ENCODE measurements at places on chromosomes 6 and 20.

GRCh38 chr20:18016772-18017171 lies 40.9 kb downstream of the OVOL2 start:
- no peak for DNase-seq

GRCh38 chr6:147043994-147044477 lies 160.2 kb upstream of the STXBP5 start:
- DNase-seq, result no peak

- DNase-seq, result no peak
These were observed 390.5 kb upstream of the CNR1 start for GRCh38 chr6:88556663-88557062.

GRCh38 chr6:16730738-16731477 lies 30.4 kb downstream of the ATXN1 start:
- DNase-seq, result no peak

DNA sequence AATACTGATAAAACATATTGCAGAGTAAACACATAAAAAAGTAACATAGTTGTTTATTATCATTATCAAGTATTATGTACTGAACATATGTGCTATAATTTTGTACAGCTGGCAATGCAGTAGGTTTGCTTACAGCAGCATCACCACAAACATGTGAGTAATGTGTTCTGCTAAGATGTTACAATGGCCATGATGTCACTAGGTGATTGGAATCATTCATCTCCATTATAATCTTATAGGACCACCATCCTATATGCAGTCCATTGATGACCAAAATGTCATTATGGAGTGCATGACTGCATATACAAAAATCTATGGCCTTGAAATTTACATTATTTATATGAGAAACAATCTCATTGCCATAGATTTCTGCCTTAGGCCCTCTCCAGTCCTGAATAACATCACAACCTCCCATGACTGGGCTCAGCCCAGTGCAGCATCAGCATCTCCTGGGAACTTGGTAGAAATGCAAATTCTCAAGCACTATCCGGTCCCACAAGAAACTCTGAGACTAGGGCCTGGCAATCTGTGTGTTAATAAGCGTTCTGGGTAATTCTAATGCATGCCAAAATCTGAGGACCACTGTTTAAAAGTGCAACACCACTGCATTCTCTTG lies 352.0 kb upstream of the MARCKS start:
- no peak for DNase-seq

DNA sequence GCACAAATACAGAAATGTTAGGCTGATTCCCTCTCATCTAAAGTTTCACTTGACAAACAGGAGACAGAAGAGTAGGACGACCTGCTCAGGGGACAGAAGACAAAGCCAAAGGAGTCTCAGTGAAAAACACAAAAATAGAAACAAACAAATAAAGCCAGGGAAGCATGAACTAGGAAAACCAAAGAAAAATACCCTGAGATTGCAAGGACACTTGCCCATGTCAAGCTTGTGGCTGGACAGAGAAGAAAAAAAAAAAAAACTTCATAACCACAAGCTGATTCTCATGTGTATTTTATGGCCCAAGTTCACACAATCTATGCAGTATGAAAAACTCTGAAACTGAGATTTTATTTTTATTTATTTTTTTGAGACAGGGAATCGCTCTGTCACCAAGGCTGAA lies 85.6 kb upstream of the BEND6 start:
- no peak for DNase-seq

GRCh38 chr6:115891111-115891669 lies 169.5 kb downstream of the FRK start:
- no peak for DNase-seq

GRCh38 chr6:113315165-113315564 lies 542.0 kb upstream of the MARCKS start:
- DNase-seq, result no peak

- no peak for DNase-seq
These were observed 175.1 kb upstream of the JAG1 start for GRCh38 chr20:10848810-10849370.

DNA sequence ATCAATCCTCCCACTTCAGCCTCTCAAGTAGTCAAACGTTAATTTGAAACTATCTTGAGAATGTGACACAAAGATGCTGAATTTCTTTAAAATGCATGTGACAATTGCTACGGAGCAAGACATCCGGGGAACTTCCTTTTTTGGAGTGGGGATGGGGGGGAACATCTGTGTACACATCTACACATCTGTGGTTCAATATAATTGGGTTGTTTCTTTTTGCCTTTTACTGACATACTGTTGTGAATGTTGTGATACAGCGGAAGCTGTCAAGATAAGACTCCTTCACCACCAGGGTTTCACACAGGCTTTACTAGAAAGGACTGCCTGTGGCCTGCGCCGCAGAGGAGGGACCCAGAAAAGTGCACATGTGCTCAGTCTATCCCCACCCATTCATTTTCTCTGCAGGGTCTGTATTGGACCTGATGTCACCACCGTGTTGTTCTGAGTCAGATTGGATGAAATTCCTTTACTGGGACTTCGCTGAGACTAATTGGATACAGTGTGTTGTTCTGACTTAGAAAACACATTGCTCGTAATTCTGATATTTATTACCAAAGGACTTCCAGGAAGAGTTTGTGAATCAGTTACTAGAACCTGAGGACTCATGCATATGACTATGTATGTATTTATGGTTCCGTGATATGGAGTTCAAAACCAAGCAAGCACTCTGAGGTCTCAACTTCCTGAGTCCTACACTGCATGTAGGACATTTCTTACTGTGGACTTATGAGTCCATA lies 98.7 kb upstream of the SGK1 start:
- DNase-seq, result no peak

DNA sequence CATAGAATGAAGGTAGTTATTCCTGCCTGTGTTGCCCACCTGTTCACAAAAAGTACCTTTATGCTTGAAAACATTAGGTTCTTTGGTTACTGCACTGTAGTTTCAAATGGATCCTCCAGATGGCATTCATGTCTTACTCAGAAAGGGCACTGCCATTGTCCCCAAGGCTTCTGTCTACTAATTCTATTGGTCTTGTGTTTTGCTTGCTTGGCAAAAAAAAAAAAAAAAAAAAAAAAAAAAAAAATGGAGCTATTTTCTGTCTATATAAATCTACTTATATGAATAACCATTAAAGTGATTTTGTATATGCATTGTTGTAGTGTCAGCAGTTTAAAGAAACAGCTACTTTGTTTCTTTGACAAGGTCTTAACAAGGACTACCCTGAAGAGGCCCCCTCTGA lies 12.7 kb upstream of the EFHC1 start:
- DNase-seq, result no peak

DNA sequence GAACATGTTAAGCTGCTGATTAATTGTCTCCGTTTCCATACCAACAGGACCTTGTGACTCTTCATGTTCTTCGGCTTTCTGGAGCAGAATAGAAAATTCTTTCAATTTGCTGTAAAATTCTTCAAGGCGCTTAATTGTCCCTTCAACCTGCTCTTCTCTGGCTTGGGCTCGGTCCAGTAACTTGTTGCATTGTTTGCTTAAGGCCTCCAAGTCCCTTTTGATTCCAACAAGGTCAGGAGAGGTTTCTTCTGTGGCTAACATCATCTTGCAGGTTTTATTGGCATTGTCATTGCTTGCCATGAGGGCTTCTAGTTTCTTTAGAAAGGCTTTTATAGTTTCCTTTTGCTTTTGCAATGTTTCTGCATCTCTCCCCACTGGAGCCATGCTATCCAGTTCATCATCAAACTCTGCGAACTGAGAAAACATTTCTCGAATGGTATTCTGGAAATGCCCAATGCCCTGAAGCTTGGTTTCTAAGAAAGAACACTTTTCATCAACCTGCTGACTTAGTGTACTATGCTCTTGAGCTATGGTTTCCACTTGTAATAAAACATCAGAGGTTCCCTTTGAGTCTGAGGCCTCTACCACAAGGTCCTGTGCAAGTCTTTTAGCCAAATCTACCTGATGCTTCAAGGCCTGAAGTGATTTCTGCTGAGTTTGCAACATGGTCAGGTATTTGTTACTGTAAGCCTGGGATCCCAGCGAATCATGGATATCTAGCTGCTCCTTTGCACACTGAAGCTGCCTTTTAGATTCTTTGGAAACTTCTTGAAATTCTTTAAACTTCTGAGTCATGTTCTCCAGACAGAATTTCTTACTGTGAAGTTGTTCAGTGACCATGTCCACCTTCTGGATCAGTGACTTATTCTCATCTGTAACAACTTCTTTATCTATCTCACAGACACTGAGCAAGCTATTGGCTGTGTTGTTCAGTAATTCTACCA lies 90.2 kb downstream of the DST start:
- no peak for DNase-seq

GRCh38 chr6:13700232-13700631 lies 11.4 kb downstream of the RANBP9 start:
- no peak for DNase-seq

DNA sequence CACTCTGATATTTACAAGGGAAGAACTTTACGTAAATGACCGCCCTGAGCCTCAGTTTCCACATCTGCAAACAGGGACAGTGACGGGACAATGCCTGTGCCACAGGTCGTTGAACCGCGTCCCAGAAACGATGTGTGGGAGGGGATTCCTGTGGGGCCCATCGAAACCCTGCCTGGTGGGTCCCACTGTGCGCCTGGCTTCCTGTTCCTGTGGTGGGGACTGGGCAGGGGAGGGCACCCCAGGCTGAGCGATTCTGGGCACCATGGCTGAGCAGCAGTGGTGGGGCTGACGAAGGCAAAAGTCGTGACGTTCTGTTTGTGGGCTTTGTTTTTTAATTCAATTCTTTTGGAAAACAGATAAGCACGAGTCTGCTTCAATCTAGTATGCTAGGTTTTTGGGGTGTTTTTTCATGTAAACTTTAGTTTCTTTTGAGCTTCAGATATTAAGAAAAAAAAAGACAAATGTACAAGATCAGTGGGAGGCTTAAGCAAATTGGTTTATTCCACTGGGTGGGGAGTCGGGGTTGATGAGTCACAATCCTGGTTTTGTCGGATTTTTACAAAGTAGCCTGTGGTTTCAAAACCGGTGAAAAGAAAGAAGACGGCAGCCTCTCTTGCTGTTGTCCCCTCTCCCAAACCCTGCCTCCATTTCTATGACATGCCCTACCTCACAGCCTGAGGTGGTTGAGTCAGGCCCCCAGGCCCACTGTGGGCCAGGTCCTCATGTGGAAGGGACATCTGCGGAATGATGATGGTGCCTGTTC lies 40.4 kb downstream of the GNAS-AS1 start:
- DNase-seq, result no peak

- no peak for DNase-seq
These were observed 260.5 kb upstream of the MARCKS start for GRCh38 chr6:113596387-113597230.

DNA sequence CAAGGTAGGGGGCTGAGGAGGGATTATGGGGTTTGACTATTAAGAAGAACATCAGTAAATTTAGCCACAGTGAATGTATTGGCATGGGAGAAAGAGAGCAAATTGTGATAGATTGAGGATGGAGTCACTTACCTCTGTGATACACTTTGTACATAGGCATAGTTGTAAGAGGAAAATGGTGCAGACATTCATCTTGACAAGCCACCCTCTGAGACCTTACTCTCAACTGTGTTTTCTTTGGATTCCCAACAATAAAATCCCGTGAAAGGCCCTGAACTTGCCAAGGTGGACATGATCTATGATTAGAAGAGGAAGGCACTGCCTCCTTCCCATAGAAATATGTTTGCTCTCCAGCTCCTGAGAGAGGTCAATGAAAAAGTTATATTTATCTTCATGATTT lies 18.6 kb upstream of the TENT5A start:
- DNase-seq, result no peak

DNA sequence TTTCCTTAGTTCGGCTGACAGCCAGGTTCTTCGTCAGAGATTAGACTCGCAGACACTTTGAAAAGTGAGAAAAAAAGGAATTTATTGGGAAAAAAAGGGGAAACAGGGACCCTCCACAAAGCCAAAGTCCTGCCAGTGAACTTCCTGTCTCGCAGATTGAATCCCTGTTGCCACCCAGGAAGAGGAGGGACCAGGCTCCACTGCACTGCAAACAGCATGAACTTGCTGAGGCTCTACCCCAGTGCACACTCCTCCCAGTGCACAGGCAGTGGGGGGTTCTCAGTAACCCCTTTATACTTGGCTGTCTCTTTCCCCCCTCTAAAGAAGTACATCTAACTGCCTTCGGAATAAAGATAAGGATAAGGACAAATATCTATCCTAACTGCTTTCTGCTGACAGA lies 959.0 kb downstream of the GRIK2 start:
- DNase-seq, result no peak

- no peak for DNase-seq
These were observed 89.4 kb upstream of the PDE10A start for GRCh38 chr6:165752451-165752850.

DNA sequence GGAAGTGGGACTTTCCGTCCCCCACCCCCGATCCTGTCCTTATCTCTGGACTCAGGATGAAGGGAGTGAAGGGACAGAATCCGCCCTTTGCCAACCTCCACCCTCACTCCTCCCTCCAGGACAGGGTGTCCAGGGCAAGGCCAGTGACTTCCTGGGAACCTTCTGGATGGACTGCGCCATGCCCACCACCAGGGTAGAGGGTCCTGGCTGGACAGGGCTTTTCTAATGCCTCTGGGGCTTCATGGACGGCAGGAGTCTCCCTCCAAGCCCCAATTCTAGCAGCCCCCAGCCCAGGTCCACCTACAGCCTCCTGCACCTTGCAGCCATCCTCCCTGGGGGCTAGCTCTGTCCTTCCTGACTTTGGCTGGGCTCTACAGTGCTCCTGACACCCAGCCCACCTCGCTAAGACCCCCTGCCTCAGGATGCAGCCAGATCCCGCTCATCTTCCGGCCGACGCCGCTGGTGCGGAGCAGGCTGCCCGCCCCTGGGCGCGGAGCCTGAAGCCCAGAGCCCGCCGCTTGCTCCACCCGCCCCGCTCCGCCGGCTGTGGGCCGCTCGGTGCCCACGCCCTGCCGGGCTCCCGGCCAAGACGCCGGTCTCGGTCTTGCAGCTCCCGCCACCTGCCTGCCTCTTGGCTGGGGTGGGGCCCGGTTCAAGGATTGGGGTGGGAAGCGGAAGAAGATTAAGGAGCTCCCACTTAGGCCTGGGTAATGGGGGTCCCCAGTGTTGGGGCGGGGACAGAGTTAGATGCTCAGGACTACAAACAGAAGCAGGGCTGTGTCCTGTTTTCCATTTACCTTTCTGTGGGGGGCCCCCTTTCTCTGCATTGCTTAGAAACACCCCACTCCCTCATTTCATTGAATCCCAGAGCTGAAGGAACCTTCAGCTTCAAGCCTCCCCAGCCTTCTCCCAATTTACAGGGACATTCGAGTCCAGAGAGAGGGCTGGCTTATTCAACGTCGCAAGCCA lies 72.8 kb downstream of the MDGA1 start:
- no peak for DNase-seq

DNA sequence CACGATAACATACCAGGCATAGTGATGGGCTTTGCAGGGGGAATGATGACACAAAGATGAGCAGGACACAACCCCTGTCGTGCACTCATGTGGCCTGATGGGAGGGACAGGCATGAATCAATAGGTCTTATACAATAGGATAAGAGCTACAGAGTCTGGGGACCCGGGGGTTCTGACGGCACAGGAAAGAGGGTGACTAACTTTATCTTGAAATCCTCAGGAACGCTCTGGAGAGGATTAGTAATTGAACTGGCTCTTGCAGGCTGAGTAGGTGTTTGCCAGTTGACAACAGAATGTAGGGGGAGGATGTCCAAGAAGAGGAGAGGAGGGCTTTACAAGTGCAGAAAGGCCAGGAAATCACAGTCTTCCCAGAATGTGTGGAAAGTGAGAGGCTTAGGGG lies 219.9 kb upstream of the ECI2 start:
- no peak for DNase-seq

- DNase-seq, result no peak
These were observed 475.8 kb upstream of the JARID2 start for GRCh38 chr6:14770040-14770439.

GRCh38 chr6:24672620-24673182 lies 5.8 kb downstream of the ACOT13 start:
- no peak for DNase-seq
